ENCODE measurements at places on chromosomes 12 and 14. TPM values are rescaled to one million over a fixed set of nuclear protein-coding genes. Genes with fewer than 3 reads are reported as not detected.

DNA sequence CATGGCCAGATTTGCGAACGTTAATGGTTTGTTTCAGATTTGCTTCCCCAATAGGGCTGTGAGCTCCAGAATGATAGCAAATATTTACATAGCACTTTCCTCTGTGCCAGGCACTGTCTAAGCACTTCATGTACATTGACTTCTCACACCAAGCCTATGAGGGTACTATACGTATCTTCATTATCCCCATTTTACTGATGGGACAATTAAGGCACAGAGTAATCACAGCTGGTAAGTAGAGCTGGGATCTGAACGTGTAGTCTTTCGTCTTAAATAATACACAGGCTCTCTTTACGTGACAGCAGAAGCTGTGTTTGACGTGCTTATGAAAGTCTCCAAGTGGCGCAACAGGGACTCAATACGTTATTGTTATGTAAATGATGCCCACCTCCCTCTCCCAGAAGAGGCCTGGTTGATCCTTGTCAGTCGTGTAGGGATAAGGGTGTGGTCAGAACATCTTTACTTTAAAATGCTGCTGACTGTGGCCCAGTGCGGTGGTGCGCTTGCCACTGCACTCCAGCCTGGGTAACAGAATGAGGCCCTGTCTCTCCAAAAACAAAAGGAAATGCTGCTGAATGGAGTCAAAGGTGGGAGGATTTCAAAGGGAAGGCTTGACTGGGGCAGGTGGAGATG is 66.3 kb upstream of the TCL1B start:
- DNase-seq = no peak

GRCh38 chr14:105185001-105185400 is 3.9 kb upstream of the NUDT14 start:
- DNase-seq = no peak

GRCh38 chr14:59831121-59831730 is 39.4 kb downstream of the RTN1 start:
- no peak for DNase-seq

- no peak for DNase-seq
Observed at GRCh38 chr12:83110424-83110823, 423.7 kb downstream of the TMTC2 start.

GRCh38 chr12:48946205-48946604 is 11.1 kb downstream of the ARF3 start:
- no peak for DNase-seq

The EGLN3 gene
- 1.3 TPM for total RNA-seq

GRCh38 chr14:101358320-101359125 is 202.8 kb upstream of the DIO3 start:
- no peak for DNase-seq

- DNase-seq = peak; percentile 93
Observed at GRCh38 chr12:89352492-89353187, at the start of gene DUSP6. Gene DUSP6 (minus strand): TSS chr12:89352501. CDS start chr12:89352039, 462 bp downstream.

GRCh38 chr14:33370426-33370825 is 431.7 kb downstream of the NPAS3 start:
- DNase-seq = no peak

The RDH16 gene
- total RNA-seq = 0.30 TPM

DNA sequence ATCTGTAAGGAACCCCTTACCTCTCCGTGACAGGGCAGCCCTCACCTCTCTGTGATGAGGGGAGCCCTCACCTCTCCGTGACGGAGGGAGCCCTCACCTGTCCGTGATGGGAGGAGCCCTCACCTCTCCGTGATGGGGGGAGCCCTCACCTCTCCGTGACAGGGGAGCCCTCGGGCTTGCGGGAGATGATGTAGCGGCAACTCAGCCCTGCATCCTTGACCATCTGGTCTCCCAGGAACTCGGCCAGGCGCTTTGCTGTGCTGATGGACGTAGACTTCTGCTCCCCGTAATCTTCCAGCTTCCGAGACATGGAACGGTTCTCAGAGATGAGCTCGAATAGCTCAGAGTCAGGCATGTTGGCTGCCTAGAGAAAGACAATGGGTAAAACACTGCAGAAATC is 28.0 kb downstream of the POLE start:
- no peak for DNase-seq

The LRP1-AS gene
- not detected for total RNA-seq

- DNase-seq = no peak
Observed at GRCh38 chr14:61638595-61639387, 56.5 kb upstream of the HIF1A start.

- no peak for DNase-seq
Observed at GRCh38 chr12:55063291-55063690, 43.5 kb downstream of the NEUROD4 start.

The LRIG3 gene
- total RNA-seq = not detected

DNA sequence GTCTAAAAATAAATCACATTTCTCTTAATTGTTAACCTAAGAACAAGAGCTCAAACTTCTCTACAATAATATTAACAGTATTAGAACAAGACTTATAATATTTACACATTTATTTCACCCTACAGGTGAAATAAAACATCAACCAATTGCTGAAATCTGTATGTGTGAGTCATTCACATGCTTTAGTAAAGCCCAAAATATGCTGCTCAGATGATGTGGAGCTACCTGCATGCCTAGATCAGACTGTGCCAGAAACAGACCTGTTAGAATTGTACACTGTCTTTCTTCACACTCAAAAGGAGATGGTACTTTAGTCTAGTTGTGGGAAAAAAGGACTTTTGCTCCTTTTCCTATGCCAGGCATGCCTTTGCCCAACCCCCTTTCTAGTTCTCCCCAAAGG is 54.7 kb downstream of the RPS6KA5 start:
- no peak for DNase-seq

- DNase-seq = no peak
Observed at GRCh38 chr14:79443602-79444001, 767.7 kb downstream of the DIO2 start.

DNA sequence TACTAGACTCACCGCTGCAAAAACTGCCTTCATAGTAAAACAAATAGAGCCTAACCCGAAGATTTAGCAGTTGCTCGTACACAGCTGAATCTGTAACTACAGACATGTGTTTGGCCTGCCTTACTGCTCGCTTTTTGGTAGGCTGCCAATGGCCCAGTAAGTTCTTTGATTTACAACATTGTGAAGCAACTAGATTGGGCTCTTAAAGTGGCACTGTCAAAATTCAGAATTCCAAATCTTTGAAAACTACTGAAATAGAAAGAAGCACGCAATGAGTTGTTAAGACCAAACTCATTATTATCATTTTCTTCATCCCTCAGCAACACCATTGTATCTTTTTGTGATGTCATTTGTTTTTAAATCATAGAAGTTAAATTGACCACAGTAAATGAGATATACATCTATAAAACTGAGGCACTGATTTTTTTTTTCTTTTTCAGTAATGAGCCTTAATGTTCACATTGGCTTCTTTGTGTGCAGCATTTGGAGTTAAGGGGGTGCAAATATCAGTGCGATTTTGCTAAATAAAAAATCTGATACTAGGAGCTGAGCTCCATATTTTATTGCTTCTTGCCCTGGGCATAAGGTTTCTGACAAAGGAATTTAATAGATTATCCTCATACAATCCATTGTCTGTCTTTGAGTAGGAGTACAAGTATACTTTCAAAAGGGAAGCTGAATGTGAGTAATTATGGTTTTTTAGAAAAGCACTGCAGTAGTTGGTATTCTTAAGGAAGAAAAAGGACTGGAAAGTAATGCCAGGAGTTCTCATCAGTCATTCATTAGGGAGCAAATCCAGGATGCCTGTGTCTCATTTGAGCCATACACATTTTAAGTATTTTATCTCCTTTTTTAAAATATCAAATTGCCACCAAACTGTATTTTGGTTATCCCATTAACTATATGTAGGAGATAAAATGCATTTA is 138.5 kb downstream of the KICS2 start:
- DNase-seq = no peak

DNA sequence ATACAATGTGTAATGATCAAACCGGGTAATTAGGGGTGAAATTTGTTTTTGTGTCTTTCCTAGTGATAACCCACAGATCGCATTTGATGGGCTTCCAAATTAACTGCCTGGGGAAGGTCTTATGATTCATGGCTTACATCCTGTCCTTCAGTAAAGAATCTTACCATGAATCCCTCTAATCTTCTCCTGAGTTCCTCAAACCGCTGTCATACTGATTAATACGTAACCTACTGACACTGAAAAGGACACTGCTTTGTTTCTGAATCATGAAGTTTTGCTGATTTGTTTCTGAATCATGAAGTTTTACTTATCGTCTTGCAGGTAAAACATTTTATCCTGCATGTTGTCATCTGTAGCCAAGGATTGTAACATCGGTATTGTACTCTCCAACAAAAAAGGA is 52.0 kb upstream of the CRY1 start:
- no peak for DNase-seq
